ENCODE measurements at places on chromosomes 6 and 20.

DNA sequence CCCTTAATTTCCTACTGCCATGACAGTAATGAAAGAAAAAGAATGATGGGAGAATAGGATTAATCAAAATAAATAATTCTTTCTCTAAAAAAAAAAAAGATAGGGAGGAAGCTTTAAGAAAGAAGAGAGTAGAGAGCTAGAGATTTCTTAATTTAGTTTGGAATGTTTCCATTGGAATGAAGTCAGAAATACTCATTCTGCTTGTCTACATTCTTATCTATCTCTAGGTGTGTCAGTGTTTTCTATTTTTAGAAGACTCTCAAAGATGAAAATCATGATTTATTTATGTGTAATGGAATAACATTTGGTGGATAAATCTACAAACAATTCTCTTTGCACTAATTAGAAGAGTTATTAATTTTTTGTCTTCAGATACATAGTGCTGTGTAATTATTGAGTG is 38.0 kb upstream of the HIVEP1 start:
- peak; percentile 68 for DNase-seq

- DNase-seq, result no peak
These were observed 48.9 kb upstream of the ENPP5 start for GRCh38 chr6:46219661-46220060.

DNA sequence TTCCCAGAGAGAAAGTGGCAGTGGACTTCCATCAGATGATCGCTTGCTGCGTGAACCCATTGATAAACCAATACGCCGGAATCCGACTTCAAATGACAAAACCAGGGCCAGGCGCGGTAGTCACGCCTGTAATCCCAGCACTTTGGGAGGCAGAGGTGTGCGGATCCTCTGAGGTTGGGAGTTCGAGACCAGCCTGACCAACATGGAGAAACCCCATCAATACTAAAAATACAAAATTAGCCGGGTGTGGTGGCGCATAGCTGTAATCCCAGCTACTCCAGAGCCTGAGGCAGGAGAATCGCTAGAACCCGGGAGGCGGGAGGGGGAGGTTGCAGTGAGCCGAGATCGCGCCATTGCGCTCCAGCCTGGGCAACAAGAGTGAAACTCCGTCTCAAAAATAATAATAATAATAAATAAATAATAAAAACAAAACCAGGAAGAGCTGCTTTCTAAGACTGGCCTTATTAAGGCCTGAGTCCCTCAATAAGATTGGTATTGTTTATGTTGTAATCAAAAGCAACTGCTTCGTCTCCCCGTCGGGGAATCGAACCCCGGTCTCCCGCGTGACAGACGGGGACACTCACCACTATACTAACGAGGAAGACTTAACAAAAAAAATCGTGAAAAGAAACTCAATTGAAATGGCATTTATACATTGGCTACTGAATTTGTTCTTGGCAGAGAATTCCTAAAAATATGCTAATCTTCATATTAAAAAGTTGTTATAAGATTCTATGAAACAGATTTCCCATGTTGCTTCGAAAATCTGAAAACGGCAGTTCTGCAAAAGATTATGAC is 110.2 kb upstream of the ZNF184 start:
- DNase-seq, result peak; percentile 55

DNA sequence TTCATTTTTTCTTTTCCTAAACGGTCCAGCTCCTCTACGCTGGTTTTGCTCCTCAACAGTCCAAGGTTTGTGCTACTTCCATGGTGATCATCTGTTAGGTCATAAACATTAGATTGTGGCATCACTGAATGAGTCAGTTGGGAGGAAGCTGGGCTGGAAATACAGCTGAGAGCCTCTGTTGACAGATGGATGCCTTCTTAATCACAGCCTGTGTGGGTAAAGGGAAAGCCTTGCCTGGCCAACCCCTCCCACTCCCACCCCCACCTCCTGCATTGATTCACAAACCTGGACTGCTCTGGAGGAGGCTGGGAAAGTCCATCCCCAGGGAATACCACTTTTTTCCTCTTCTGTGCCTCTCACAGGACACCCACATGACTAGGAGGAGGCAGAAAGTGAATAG is 180.6 kb upstream of the CCN2 start:
- DNase-seq, result peak; percentile 83

- no peak for DNase-seq
These were observed 228.1 kb downstream of the PRL start for GRCh38 chr6:22068561-22069305.

DNA sequence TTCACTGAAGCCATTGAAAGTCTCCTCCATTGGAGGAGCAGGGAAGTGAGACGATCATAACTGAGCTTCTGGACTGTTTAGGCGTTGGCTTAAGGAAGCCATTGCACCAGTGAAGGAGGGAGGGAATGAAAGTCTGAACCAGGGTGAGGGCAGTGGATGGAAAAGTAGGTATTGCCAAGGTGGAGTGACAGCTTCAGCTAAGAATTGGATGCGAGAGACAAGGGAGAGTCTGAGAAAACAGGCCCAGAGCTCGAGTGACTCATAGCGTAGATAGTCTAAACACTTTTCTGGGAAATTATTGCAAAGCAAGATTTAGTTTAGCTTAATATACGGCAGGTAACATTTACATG is 4.5 kb downstream of the DSP start:
- peak; percentile 35 for DNase-seq

DNA sequence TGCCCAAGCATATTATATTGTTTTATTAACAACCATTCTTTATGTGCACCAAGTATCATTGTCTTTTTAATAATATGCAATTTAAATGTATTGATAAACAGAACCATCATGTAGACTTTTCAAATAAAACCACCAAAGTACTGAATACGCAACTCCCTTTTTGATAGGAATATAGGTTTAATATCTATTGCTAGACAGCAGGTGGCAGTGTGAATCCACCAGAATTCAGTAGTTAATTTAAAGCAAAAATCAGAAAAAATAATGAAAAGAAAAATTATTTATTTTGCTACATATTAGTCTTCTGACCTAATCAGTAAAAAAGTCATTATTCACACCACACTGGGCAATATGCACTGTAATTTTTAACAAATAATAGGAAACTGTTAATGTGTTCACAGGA is 143.7 kb downstream of the KLHL32 start:
- DNase-seq, result peak; percentile 70

DNA sequence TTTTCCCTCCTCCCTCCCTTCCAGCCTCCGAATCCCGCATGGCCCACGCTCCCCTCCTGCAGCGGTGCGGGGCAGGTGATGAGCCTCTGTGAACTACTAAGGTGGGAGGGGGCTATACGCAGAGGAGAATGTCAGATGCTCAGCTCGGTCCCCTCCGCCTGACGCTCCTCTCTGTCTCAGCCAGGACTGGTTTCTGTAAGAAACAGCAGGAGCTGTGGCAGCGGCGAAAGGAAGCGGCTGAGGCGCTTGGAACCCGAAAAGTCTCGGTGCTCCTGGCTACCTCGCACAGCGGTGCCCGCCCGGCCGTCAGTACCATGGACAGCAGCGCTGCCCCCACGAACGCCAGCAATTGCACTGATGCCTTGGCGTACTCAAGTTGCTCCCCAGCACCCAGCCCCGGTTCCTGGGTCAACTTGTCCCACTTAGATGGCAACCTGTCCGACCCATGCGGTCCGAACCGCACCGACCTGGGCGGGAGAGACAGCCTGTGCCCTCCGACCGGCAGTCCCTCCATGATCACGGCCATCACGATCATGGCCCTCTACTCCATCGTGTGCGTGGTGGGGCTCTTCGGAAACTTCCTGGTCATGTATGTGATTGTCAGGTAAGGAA is at the start of gene OPRM1:
Gene OPRM1 (plus strand): TSS at position 10 of the 612 bp plus-strand sequence. CDS start 305 bp downstream, at position 315.
- peak; percentile 40 for DNase-seq

- DNase-seq, result no peak
These were observed 3.8 kb downstream of the PEX7 start for GRCh38 chr6:136826216-136826615.

DNA sequence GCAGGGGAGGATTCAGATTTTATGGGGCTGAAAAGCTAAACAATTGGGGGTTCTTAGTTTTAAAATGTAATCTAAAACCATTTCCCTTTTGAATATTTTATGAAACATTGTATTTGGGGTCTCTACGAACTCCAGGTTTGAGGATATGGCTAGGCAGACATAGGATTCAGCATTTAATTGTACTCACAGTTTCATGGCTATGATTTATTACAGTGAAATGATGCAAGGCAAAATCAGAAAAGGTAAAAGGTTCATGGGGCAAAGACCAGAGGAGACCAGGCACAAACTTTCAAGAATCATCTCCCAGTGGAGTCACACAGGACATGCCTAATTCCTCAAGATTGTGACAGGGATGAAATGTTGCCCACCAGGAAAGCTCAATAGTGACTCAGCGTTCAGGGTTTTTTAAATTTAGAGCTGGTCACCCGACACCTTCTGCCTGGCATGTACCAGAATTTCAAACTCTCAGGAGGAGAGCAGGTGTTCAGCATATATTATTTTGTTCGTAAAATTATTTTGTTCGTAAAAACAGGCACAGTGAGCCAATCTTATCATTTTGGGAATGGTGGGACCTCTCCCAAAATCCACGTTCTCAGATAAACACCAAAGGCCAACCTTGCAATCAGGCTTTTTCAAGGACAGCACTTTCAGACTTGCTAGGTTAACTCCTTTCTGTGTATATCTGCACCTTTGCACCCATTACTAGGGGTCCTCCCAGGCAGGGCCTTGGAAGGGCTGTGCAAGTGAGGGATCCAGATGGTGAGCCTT is 270.3 kb downstream of the NKAIN2 start:
- DNase-seq, result no peak

- DNase-seq, result no peak
These were observed 136.6 kb downstream of the ANKRD60 start for GRCh38 chr20:58091810-58092209.

- DNase-seq, result no peak
These were observed 142.8 kb upstream of the PTPRK start for GRCh38 chr6:128663238-128663637.

GRCh38 chr20:62411479-62412193 is 4.6 kb upstream of the CABLES2 start:
- no peak for DNase-seq

DNA sequence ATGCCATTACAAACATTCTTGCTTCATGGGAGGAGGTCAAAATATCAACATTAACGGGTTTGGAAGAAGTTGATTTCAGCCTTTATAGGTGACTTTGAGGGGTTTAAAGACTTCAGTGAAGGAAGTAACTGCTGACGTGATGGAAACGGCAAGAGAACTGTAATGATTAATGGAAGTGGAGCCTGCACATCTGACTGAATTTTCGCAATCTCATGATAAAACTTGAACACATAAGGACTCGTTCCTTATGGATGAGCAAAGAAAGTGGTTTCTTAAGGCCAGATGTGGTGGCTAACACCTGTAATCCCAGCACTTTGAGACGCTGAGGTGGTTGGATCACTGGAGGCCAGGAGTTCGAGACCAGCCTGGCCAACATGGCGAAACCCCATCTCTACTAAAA is 226.1 kb downstream of the BCAS1 start:
- no peak for DNase-seq

DNA sequence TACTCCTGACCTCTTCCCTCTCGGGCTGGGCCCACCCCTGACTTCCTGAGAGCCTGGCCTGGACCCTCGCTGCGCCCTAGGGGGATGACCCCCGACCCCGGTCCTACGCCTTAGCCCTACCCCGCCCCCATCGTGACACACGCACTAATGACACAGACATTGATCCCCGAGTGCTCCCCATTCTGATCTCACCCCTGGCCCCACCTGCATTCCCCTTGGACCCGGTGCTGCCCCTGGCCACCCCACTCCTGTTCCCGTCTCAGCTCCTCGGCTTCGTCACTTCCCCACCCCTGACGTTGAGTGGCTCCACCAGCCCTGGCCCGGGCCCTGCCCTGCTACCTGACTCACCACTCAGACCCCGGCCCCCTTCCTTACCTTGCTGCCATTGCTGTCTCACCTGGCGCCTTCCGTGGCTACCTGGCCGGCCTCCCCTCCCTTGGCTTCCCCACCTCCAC is 12.1 kb downstream of the RBCK1 start:
- DNase-seq, result no peak

- DNase-seq, result no peak
These were observed 191.6 kb upstream of the MOCS1 start for GRCh38 chr6:40125680-40126394.

- no peak for DNase-seq
These were observed 42.9 kb downstream of the CDH26 start for GRCh38 chr20:60001108-60001507.

GRCh38 chr6:79302341-79302740 is 67.9 kb upstream of the HMGN3 start:
- DNase-seq, result no peak

- DNase-seq, result no peak
These were observed 19.5 kb downstream of the SYTL3 start for GRCh38 chr6:158669145-158670035.

DNA sequence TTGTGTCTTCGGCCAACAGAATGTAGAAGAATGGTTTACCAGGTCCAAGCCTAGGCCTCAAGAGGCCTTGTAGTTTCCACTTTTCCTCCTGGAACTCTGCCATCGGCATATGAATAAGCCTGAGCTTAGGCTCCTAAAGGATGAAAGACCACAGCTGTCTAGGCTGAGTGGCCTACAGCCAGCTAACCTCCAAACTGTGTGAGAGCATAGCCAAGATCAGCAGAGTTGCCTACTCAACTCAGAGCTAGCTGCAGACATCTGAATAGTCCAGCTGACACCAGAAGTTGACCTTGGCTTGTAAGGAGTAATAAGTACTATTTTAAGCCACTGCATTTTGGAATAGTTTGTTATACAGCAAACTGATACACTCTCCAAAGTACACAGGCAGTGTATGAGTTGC is 52.6 kb upstream of the SMIM29 start:
- DNase-seq, result peak; percentile 9

DNA sequence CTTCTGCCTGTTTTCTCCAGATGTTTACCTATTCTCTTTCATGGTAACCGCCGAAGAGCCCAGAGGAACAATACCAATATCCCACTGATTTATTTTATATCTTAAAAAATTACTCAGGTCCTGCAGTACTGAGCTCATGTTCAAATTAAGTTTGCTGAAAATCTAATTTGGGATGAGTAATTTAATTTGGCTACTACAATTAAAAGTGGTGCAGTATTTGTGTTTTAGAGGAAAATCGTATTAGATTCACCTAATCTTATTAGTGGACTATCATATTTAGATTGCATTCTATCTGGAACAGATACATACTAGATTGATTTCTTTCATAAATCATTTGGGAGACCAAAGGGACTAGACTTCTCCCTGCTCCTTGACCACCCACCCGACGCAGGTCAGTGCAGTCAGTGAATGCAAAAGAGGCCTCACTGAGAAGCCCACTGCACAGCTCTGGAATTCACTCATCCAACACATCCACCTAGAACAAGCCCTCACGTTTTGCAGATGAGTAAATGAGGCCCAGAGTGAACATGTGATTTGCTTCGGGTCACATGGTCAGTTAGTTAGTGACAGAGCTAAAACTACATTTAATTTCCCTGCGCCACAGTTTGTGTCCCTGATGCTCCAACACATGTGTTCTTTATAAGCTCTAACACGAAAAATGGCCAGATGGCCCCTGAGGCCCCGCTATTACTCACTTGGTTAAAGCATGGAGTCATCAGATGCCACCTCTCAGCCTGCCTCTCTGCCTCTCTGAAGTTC is 101.8 kb downstream of the TRERF1 start:
- peak; percentile 42 for DNase-seq

GRCh38 chr20:50930139-50930975 is 880 bp downstream of the ADNP start:
- peak; percentile 55 for DNase-seq

GRCh38 chr6:17336425-17336824 is 55.3 kb downstream of the RBM24 start:
- peak; percentile 80 for DNase-seq

GRCh38 chr6:41258196-41258493 is 28.3 kb downstream of the TREM1 start:
- no peak for DNase-seq
